ENCODE measurements at places on chromosomes 4 and X.
A peak's percentile ranks its signal among the peaks of the same experiment; 100 is the strongest.

DNA sequence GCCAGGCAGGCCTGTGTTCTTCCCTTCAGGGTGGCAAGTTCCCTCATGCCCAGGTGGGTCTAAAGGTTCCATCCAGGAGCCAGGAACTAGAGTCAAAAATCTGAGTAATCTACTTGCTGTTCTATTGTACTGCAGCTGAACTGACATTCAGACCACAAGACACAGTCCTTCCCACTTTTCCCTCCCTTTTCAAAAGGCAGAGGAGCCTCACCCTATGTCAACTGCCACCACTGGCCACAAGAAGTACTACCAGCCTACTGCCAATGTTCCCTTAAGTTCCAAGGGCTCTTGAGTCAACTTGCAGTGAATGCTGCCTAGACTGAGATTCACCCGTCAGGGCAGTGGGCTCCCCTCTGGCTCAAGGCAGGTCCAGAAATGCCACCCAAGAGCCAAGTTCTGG, 133.5 kb downstream of the FAM47B start:
- DNase-seq, result no peak

DNA sequence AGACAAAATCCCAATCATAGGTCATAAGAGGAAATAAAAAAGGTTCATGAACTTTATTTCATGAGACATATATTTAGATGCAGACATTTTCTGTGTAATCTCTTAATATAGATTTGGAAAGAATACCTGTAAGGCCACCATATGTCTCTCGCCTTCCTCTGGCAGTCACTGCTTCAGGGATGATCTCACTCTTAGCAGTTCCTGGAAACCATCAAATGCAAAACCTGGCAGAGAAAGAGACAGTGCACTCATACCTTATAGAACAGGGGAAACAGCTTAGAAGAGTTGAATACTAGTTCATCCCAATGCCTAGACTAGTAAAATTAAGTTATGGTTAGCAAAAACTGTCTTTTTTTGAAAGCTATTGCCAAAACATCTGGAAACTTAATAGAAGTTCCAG, 243.3 kb downstream of the GASK1B start:
- DNase-seq, result no peak

DNA sequence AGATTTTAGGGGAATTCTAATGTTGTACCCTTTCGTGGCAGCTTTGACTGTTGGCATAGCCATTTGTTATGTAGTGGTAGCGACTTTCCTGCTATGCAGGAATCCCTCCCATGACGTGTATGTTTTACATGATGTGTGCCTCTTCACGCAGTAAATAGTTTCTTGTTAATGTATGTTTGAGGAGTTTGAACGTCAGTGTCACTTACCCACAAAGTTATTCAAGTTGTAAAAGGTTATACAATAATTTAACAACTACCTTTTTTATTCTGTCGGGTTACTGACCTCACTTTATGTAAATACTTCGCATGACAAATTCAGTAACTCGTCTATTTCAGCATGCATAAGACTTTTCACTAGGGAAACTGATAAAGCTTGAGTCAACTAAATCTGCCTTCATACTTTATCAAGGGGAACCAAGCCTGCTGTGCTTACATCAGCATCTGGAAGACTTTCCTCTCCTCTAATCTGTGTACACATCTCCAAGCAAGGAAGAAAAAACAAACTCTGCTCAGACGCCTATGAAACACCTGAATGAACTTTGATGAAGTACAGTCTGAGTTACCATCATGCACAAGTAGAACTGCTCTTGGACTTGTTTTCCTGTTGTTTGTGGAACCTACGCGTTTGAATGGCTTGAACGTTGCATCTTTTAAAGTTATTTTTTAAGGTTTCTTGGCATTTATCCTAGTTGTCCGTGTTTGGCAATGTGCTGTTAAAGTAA, 61.2 kb downstream of the SLC9A6 start:
- DNase-seq, result no peak

GRCh38 chr4:142203505-142203904, 567.1 kb downstream of the IL15 start:
- DNase-seq, result no peak

GRCh38 chrX:103687696-103688201, 1.2 kb upstream of the MORF4L2 start:
- DNase-seq, result peak; percentile 32

DNA sequence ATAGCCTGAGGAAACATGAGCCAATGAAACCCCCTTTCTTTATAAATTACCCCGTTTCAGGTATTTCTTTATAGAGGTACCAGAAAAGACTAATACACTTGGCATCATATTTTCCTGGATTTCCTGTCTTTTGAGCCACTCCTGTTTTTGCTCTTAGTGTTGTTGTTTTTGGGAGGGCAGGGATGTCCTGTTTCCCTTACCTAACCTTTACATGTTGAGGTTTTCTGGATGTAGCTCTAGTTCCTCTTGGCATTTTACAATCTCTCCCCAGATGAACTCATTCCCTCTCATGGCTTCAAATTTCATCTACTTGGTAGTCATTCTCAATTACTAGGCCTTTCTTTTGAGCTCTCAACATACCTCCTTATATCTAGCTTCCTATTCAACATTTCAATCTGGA, 104.1 kb upstream of the MAB21L2 start:
- no peak for DNase-seq

DNA sequence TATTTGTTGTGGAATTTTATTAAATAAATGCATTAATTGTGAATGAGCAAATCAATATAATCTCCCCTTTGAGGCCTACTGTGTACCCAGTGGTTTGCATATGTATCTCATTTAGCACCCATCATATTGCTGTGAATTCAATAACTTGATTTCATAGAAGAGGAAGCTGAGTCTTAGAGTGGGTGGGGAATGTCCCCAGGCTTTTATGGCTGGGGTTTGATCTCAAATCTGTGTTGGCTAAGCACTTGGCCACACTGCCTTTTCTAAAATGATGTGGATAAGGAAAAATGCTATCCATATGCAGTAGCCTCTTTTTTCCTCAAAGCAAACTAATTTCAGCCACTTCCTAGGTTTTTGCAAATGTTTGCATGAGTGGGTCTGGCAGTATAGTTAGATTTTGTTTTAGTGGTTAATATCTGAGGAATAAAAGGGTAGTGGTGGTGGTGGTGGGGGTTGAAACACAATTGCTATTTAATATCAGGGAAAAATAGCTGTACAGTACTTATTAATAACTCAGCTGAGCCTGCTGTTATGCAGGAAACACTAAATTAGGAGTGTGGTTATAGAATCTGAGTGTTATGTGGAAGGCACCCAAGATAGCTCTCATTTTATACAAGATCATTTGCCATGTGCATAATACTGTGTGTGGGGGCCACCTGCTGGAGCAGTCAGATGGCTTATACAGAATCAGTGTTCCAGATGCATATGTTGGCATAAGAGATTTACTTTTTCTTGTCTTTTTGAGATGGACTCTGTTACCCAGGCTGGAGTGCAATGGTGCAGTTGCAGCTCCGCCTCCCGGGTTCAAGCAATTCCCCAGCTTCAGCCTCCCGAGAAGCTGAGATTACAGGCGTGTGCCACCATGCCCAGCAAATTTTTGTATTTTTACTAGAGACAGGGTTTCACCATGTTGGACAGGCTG, 108.0 kb downstream of the TMEM131L start:
- peak; percentile 20 for DNase-seq

DNA sequence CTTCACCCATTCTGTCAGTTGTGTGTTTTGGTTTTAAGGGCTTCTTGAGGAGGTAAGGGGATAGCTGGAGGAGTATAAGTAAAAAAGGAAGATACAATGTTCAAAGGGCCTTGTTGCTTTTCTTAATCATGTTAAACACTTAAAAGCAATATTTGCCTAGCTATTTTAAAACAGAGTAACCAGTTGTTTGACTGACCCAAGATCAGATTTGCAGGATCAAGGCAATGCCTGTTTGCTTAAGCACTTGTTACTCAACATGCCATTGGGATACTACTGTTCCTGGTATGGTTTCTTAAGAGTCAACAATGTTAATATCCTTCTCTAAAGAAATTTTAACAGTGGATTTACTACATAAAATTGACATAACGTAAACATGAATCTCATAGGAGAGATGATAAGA, 2.6 kb downstream of the DCLK2 start:
- DNase-seq, result no peak

DNA sequence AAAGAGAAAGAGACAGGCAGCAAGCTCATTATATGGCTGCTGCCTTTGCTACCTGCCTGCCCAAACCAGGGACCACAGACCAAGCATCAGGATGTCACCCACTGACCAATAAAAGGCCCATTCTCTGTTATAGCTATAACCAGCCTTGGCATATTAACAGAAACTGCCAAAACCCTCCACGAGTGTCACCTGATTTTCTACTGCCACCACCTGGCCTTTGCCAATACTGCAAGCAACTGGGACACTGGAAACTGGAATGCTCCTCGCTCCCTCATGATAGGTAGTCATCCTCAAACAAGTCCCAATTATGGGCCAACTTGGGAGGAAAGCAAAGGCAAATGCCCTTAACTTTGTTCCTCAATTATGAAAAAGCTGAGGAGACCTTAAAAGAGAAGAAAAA, 76.0 kb downstream of the SPIN4 start:
- no peak for DNase-seq

- DNase-seq, result no peak
These were observed 69.9 kb upstream of the NRK start for GRCh38 chrX:105752338-105752956.

DNA sequence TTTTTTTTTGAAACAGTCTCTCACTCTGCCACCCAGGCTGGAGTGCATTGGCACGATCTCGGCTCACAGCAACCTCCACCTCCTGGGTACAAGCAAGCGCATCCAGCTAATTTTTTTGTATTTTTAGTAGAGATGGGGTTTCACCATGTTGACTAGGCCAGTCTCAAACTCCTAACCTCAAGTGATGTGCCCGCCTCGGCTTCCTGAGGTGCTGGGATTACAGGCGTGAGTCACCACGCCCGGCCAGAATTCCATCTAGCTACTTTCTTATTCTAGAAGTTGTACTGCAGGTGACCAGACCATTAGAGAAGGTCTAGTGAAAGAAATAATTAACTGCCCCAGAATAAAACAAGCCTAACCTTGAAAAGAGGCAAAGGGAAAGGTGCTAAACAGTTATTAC, 2.3 kb downstream of the LRBA start:
- no peak for DNase-seq

DNA sequence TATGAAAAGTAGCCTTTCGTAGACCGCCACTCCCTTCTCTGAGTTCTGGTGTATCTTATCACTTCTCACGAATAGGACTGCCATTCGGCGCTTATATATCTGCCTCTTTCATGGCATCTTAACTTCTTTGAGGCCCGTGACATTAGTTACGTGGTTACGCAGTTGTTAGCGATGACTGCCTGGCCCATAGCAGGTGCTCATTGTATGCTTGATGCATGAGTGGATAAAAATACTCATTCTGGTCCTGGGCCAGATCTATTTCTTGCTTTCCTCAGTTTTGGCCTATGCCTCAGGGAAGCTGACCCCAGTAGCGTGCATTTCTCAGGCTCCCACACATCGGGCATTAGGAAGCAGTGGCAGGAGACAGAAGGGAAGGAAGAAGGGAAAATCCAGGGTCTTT, 60.7 kb upstream of the PITX2 start:
- DNase-seq, result no peak

- DNase-seq, result no peak
These were observed 54.5 kb upstream of the C1QTNF7 start for GRCh38 chr4:15373363-15373762.

DNA sequence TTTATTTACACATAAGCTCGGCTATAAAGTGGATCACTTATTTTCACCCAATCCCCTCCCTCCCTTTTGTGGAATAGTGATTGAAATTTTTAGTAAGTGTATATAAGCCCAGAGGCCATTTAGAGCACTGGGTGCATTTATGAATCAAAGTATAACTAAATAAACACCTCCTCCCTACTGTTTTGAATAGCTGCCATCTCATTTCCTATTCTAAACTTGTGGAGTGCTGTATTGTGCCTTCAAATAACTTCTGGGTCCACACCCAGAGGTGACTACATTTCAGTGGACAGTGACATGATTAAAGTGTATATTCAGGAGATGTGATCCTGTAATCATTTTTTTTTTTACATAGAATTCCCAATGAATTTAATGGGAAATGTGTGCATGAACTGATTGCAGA, 104.9 kb downstream of the TEX13C start:
- no peak for DNase-seq

GRCh38 chr4:165328101-165328425, 594 bp downstream of the MSMO1 start:
- DNase-seq, result no peak

DNA sequence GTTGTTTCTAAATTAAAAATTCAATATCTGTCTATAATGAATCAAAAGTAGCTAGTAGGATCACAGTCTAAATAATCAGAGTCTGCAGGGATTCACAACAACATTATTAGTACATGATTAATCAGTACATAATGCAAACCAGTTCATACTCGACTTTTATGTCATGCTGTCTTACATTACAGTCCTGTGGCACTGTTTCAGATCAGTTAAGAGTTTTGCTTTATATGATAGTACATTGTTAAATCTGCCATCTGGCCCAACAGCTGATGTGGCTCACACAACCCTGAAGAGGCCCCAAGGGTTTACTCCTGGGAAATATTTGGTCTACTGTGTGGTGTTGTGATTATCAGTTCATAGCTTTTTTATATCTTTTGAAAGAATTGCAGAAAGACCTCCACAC, 247.1 kb upstream of the ETNPPL start:
- DNase-seq, result no peak

DNA sequence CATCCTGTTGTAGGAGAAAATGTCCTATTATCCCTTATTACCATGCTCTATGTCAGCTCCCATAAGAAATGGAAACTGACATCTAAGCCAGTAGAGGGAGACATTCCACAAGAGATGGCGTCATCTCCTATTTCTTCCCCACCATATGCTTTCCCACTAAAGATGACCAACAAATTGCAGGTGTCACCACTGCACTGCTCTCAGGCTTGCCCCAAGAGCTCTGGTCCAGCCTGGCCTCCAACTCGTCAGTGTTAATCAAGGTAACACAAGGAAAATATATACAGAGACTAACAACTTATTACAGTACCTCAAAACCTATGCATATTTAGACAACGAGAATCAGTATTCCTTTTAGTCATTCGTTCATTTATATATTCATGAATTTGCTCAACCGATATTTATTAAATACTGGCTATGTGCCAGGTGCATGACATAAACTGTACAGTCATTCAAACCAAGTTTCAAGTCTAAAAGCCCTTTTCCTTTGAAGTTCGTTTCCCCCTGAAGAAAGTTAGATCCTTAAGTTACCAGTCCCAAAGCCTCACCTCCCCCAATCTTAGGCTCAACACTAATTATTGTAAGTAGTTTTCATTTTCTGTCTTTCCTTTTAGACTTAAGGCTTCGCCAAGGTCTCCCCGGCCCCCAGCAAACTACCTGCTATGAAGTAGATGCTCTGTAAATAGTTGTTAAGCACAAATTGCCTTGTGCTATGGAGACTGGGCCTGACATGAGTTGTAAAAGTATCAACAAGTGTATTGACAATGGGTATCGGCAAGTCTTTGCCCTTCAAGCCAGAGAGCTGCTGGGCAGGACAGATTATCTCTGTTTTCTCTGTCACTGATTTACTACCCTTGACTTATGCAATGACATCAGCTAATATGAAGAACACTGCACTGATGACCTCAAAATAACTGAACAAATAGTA, 3.1 kb upstream of the FGB start:
- DNase-seq, result no peak

DNA sequence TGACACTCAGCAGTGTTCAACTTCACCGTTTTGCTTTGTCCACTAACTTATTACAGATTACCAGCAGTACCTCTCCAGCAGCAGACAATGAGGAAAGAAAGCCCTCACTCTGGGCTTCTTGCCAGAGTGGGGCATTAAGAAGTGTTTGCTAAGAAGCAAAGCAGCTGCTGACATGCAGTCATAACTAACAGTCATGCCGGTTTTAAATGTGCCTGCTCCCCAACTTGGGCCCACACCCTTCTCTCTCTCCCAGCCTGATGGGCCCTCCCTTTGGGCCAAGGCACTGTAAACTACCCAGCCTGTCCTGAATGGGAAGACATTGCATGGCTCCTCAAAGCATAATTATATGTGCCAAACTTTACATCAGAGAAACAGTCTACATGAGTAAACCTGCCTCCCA, 54.6 kb upstream of the HHIP start:
- DNase-seq, result no peak

Data from nucleus accumbens (tissue), 56 donors.